ENCODE measurements at places on chromosomes 1 and 21.

DNA sequence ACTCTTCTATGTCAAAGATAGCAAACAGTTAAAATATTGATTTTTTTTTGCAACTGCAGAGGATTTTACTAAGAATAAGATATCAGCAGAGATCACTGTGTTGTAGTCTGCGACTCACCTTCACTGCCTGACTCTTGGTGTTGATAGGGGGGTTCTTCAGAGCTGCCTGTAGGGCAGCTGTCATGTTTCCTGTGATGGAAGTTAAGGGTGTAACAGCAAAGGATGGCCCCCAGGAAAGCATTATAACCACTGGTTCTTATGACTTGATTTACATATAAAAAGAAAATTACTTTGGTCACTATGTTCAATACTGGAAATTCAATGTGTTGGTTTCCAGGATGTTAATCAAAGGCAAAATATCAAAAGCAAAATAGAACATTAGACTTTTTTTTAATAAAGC, 2.6 kb downstream of the ARPC5 start:
- DNase-seq: no peak

DNA sequence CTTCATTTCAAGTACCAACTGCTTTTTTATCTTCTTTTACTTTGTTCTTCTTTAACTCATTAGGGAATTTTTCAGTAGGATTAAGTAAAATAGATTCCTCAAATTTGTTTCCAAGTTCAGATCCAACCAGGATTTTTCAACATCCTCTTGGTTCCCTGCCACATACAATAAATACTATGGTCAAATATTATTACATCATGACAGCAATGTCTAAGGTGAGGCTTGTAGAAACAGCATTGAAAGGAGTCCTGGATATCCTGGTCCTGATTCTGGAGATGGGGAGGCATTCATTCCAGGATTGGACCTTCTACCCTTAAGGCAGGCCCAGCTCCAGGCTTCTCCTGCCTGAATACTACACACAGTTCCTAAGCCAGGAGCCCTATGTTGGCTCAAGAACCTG, 80.2 kb upstream of the F3 start:
- DNase-seq: no peak

DNA sequence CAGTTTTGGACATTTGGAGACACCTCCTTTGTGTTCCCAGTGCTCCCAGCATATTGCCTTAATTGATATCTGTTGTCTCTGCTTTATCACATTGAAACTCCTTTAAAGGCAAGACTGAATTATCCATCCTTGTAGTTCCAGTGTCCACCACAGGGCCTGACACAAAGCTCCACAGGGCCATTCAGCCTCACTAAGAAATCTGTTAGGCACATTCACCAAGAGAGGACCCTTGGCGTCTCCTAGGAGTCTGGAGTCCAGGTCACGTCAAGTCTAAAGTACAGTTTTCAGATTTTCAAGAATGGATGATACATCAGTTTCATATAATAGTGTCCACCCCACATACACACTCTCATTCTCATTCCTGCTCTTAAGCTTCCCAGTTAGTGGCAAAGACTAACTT, 4.8 kb downstream of the ACP6 start:
- DNase-seq: no peak

GRCh38 chr21:32278103-32278502, 746 bp downstream of the MIS18A start:
- no peak for DNase-seq

All from NCI-H187 treated with DMSO at 0.1 percent for 48 hours (cell line).